T-helper 17 cell (primary cell): ENCODE measurements at places on chromosomes 16 and 17. TPM values are rescaled to one million over a fixed set of nuclear protein-coding genes. Genes with fewer than 3 reads are reported as not detected.

DNA sequence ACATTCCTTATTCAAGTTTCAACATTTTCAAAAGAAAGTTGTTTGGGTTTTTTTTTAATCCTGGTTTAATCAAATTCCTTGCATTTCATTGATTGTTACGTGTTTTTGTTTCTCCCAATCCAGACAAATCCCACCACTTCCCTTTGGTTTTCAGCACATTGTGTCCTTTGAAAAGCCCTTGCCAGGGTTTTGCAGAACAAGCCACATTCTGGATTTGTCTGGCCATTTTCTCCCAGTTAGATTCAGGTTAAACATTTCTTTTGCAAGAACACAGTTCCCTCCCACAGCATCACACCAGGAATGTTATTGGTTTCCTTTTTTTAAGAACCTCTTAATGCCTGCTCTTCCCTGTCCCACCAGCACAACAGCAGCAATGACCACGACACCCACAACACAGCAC is 278.0 kb upstream of the SALL1 start:
- no peak for DNase-seq

DNA sequence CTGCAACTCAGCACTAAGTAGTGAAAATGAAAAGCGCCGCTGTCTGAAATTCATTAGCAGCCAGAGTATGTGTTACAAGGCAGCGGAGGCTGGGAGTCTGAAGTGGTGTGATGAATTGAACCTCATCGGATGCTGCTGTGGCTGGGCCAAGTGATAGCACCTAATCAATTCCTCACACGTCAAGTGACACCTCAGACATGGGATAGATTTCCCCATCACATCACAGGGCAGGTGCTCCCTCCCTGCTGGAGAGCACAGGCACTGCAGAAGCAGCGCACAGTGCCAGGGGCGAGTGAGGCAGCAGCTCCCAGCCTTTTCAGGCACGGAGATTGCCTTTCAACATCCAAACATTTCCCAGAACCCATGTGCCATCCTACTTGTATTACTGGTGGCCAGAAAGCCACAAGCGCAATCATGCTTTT is 32.2 kb downstream of the DRC3 start:
- DNase-seq = no peak

- DNase-seq = no peak
Measured at GRCh38 chr16:27689711-27690110, 139.8 kb downstream of the KATNIP start.

SLC12A3 gene
- total RNA-seq = not detected

CHST4 gene
- not detected for total RNA-seq
